ENCODE measurements at places on chromosomes 1 and 21. TPM values are rescaled to one million over a fixed set of nuclear protein-coding genes. Genes with fewer than 3 reads are reported as not detected.

FCRL5 gene
- total RNA-seq, result not detected

DDOST gene
- 207 TPM for total RNA-seq

GALE gene
- 69.7 TPM for total RNA-seq

OPRD1 gene
- total RNA-seq, result 0.07 TPM

FRRS1 gene
- total RNA-seq, result 1.7 TPM

RIPPLY3 gene
- total RNA-seq, result 0.39 TPM

NOC2L gene
- total RNA-seq, result 85.8 TPM

KPRP gene
- not detected for total RNA-seq

APH1A gene
- total RNA-seq, result 146 TPM

OLFML2B gene
- 0.49 TPM for total RNA-seq

MMEL1 gene
- 0.26 TPM for total RNA-seq

FAAH gene
- total RNA-seq, result 1.1 TPM

MPZL1 gene
- 111 TPM for total RNA-seq

CFAP410 gene
- total RNA-seq, result 7.7 TPM

CA6 gene
- not detected for total RNA-seq

LCA5L gene
- total RNA-seq, result 1.3 TPM

BSND gene
- total RNA-seq, result not detected

TTC3 gene
- total RNA-seq, result 24.2 TPM

IFI16 gene
- 3.0 TPM for total RNA-seq

OR2T2 gene
- total RNA-seq, result not detected

PERM1 gene
- 0.11 TPM for total RNA-seq

MYOC gene
- not detected for total RNA-seq

CDC7 gene
- 5.7 TPM for total RNA-seq

PLA2G2C gene
- total RNA-seq, result not detected

CHODL gene
- not detected for total RNA-seq

MAD2L2 gene
- 52.5 TPM for total RNA-seq
